ENCODE measurements at places on chromosomes 4 and X. TPM values are rescaled to one million over a fixed set of nuclear protein-coding genes. Genes with fewer than 3 reads are reported as not detected.

Gene MAGEA2
- total RNA-seq = not detected

Gene OFD1
- 135 TPM for total RNA-seq

Gene CT45A1
- total RNA-seq = not detected

Gene NLGN4X
- total RNA-seq = not detected

Gene PDGFRA
- total RNA-seq = not detected

Gene CYLC1
- not detected for total RNA-seq

Gene GABRG1
- total RNA-seq = not detected

Gene PIR
- not detected for total RNA-seq

Gene CXCL13
- not detected for total RNA-seq

Gene LIN54
- 19.2 TPM for total RNA-seq

Gene C4orf36
- 0.70 TPM for total RNA-seq

Gene ARMCX2
- total RNA-seq = 9.4 TPM

Gene SERTM2
- not detected for total RNA-seq

Gene SOX3
- total RNA-seq = not detected

Gene CT45A10
- not detected for total RNA-seq

- H3K27me3 ChIP-seq = no peaks in the 10 kb centered on the region
- no peaks in the 10 kb centered on the region for H3K36me3 ChIP-seq
- DNase-seq = no peak
- no peaks in the 10 kb centered on the region for H3K4me1 ChIP-seq
- no peak overlapping the region for H3K27ac ChIP-seq
- no peak overlapping the region for H3K4me3 ChIP-seq
Measured at GRCh38 chr4:85028910-85029309, 62.4 kb upstream of the WDFY3 start.

DNA sequence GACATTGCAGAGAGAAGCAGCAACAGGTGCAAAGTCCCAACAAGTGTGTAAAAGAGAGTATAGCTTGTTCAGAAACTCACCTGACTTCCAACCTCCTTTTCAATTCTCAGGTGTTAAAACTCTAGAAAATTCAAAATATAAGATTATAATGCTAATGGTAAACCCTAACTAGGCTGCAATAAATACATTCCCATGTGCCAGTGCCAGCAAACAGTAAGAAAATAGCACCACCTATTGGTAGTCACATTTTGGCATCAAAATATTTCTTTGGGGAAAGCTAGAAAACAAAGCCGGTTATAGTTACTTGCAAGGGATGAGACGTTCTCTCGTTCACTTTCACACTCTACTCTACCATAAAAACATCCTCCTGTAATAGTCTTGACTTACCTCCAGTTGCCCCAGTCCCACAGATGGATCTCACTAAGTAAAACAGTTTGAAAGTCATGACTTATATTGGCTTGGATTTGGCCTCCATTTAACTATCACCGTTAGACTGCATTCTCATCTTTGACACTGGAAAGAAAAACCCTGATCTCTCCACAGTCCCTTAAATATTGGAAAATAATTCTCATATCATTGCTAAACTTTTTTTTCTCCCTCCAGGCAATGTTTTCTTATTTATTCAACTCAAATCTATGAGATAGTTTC, 9.6 kb downstream of the BMP3 start:
- peak; percentile 41 for DNase-seq
- H3K4me1 ChIP-seq = no peaks in the 10 kb centered on the region
- no peaks in the 10 kb centered on the region for H3K36me3 ChIP-seq
- H3K27me3 ChIP-seq = no peaks in the 10 kb centered on the region

DNA sequence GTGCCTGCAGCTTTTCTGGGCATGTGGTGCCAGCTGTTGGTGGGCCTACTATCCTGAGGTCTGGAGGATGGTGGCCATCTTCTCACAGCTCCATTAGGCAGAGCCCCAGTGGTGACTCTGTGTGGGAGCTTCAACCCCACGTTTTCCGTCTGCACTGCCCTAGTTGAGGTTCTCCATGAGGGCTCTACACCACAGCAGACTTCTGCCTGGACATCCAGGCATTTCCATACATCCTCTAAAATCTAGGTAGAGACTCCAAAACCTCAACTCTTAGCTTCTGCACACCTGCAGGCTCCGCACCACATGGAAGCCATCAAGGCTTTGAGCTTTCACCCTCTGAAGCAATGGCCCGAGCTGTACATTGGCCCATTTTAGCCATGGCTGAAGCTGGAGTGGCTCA, 153.3 kb upstream of the PGRMC2 start:
- no peak overlapping the region for H3K27ac ChIP-seq
- H3K36me3 ChIP-seq = no peaks in the 10 kb centered on the region
- H3K27me3 ChIP-seq = no peaks in the 10 kb centered on the region
- H3K4me1 ChIP-seq = no peaks in the 10 kb centered on the region
- no peak overlapping the region for H3K4me3 ChIP-seq
- DNase-seq = no peak

GRCh38 chrX:78555401-78555980, 103.6 kb downstream of the RTL3 start:
- no peak overlapping the region for H3K27ac ChIP-seq
- peak; percentile 31 for DNase-seq
- no peaks in the 10 kb centered on the region for H3K36me3 ChIP-seq

DNA sequence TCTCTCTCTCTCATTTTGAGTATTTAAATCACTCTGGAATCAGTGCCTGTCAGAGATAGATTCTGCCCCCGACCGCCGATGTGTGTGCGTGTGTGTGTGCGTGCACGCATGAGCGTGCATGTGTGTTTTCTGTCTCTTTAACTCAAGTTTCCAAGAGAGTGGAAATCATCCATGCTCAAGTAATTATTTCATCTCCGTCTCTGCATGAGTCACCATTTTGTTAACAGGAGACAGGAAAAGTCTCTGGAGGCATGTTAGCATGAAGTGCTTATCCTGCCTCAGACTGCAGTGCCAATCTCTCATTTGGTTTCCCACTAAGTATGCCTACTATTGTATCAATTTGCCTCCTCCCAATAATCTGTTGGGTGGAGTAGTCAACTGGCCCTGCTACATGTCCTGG, 182.9 kb upstream of the NHS start:
- no peaks in the 10 kb centered on the region for H3K27me3 ChIP-seq
- H3K4me3 ChIP-seq = no peak overlapping the region
- no peaks in the 10 kb centered on the region for H3K36me3 ChIP-seq
- no peak for DNase-seq
- no peaks in the 10 kb centered on the region for H3K4me1 ChIP-seq
- H3K27ac ChIP-seq = no peak overlapping the region

- H3K4me3 ChIP-seq = no peak overlapping the region
- no peak overlapping the region for H3K27ac ChIP-seq
- no peak for DNase-seq
- no peaks in the 10 kb centered on the region for H3K36me3 ChIP-seq
Measured at GRCh38 chr4:172950990-172951389, 217.6 kb upstream of the GALNT7 start.

GRCh38 chrX:15564981-15565579, 35.7 kb downstream of the ACE2 start:
- H3K36me3 ChIP-seq = no peaks in the 10 kb centered on the region
- H3K4me3 ChIP-seq = no peak overlapping the region
- H3K27ac ChIP-seq = no peak overlapping the region

DNA sequence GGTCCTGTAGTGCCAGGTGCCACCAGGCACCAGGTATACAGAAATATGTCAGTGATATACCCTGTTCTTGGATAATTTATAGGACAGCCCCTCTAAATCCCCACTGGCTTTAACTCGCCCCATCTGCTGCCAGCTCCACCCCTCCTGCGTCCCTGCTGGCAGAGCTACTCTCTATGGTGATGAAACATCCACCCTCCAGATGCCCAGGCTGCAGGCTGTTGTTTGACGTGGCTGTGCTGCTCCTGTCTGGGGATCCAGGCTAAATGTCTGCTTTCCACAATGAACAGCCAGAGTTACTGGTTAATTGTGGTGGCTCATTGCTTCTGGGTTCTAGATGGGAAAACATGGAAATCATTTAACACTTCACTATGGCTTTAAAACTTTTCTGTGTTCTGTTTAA, 12.9 kb downstream of the NHSL2 start:
- no peak overlapping the region for H3K27ac ChIP-seq
- no peaks in the 10 kb centered on the region for H3K27me3 ChIP-seq
- no peak for DNase-seq
- H3K4me3 ChIP-seq = no peak overlapping the region
- H3K36me3 ChIP-seq = no peaks in the 10 kb centered on the region

- no peak for DNase-seq
- H3K4me1 ChIP-seq = no peaks in the 10 kb centered on the region
- H3K4me3 ChIP-seq = no peak overlapping the region
- no peak overlapping the region for H3K27ac ChIP-seq
- no peaks in the 10 kb centered on the region for H3K36me3 ChIP-seq
Measured at GRCh38 chrX:67607466-67607865, 63.6 kb downstream of the AR start.

GRCh38 chr4:181265370-181265769, 977.8 kb upstream of the TENM3 start:
- no peak overlapping the region for H3K4me3 ChIP-seq
- DNase-seq = no peak
- no peaks in the 10 kb centered on the region for H3K4me1 ChIP-seq
- H3K27ac ChIP-seq = no peak overlapping the region

GRCh38 chr4:163269166-163269565, 63.2 kb downstream of the NPY1R start:
- no peak overlapping the region for H3K27ac ChIP-seq
- H3K4me1 ChIP-seq = no peaks in the 10 kb centered on the region
- no peaks in the 10 kb centered on the region for H3K27me3 ChIP-seq
- H3K4me3 ChIP-seq = no peak overlapping the region

GRCh38 chr4:185222598-185222997, 13.2 kb downstream of the SNX25 start:
- H3K36me3 ChIP-seq = no peaks in the 10 kb centered on the region
- no peak overlapping the region for H3K27ac ChIP-seq

DNA sequence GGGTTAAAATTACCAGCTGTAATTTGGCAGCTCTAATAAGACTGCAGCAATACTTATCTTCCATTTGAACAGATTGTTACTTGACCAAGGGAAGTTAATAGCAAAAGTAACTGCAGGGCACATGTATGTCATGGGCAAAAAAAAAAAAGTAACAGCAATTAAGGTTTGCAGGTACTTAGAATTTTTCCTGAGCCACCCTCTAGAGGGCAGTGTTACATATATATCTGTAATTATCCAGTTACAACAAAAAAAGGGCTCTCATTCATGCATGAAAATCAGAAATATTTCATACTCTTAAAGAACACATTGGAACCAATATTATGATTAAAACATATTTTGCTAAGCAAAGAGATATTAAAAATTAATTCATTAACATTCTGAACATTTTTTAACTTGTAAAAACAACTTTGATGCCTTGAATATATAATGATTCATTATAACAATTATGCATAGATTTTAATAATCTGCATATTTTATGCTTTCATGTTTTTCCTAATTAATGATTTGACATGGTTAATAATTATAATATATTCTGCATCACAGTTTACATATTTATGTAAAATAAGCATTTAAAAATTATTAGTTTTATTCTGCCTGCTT, 25.1 kb downstream of the XIAP start:
- H3K4me3 ChIP-seq = no peak overlapping the region
- H3K27me3 ChIP-seq = no peaks in the 10 kb centered on the region
- peaks cover 6% of the 10 kb centered on the region for H3K36me3 ChIP-seq
- no peaks in the 10 kb centered on the region for H3K4me1 ChIP-seq

GRCh38 chrX:130772105-130772775, 130.8 kb downstream of the ENOX2 start:
- DNase-seq = no peak
- H3K27ac ChIP-seq = no peak overlapping the region
- no peaks in the 10 kb centered on the region for H3K4me1 ChIP-seq
- H3K36me3 ChIP-seq = no peaks in the 10 kb centered on the region

- H3K4me3 ChIP-seq = no peak overlapping the region
- H3K36me3 ChIP-seq = no peaks in the 10 kb centered on the region
- no peak overlapping the region for H3K27ac ChIP-seq
- DNase-seq = no peak
- no peaks in the 10 kb centered on the region for H3K4me1 ChIP-seq
- no peaks in the 10 kb centered on the region for H3K27me3 ChIP-seq
Measured at GRCh38 chr4:177128306-177128705, 181.4 kb upstream of the NEIL3 start.

DNA sequence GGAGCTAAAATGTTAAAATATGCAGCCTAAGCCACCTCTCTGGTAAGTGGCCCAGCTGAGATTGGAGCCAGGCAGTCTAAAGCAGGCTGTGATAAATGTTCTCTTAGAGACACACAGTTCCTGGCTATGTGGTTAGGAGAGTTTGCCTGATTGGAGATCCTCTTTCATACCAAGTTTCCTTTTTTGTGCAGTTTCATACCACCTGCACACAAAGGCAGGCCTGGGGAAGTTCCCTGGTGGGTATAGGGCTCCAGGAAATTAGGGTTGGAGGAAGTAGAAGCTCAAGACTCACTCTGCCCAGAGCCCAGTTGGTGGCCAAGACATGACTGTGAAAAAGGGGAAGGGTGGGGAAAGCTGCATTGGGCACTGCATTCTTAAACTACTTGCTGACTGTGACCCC, 16.9 kb downstream of the CYBB start:
- H3K4me3 ChIP-seq = no peak overlapping the region
- H3K27me3 ChIP-seq = no peaks in the 10 kb centered on the region
- H3K36me3 ChIP-seq = no peaks in the 10 kb centered on the region
- H3K4me1 ChIP-seq = peaks cover 14% of the 10 kb centered on the region
- no peak overlapping the region for H3K27ac ChIP-seq

GRCh38 chrX:109134777-109135176, 347.1 kb downstream of the GUCY2F start:
- no peak overlapping the region for H3K27ac ChIP-seq
- no peaks in the 10 kb centered on the region for H3K27me3 ChIP-seq
- no peaks in the 10 kb centered on the region for H3K4me1 ChIP-seq
- no peak overlapping the region for H3K4me3 ChIP-seq
- H3K36me3 ChIP-seq = no peaks in the 10 kb centered on the region

- peak; percentile 43 for DNase-seq
- H3K4me1 ChIP-seq = peaks cover 77% of the 10 kb centered on the region
- H3K4me3 ChIP-seq = peak overlapping the region; percentile 19
- H3K36me3 ChIP-seq = peaks cover 3% of the 10 kb centered on the region
- H3K27ac ChIP-seq = peak overlapping the region; percentile 27
- no peaks in the 10 kb centered on the region for H3K27me3 ChIP-seq
Measured at GRCh38 chr4:108160741-108161352, 7.9 kb downstream of the LEF1 start.

GRCh38 chr4:139300431-139301112, 733 bp upstream of the NAA15 start:
- H3K27ac ChIP-seq = peak overlapping the region; percentile 98
- peak overlapping the region; percentile 69 for H3K4me3 ChIP-seq
- peaks cover 4% of the 10 kb centered on the region for H3K36me3 ChIP-seq
- H3K27me3 ChIP-seq = no peaks in the 10 kb centered on the region
- H3K4me1 ChIP-seq = peaks cover 54% of the 10 kb centered on the region
- DNase-seq = peak; percentile 6

GRCh38 chr4:76388160-76388908, 32.6 kb downstream of the CCDC158 start:
- no peaks in the 10 kb centered on the region for H3K27me3 ChIP-seq
- H3K36me3 ChIP-seq = no peaks in the 10 kb centered on the region
- no peaks in the 10 kb centered on the region for H3K4me1 ChIP-seq
- DNase-seq = no peak
- H3K4me3 ChIP-seq = no peak overlapping the region

- no peak overlapping the region for H3K27ac ChIP-seq
- no peaks in the 10 kb centered on the region for H3K27me3 ChIP-seq
- H3K36me3 ChIP-seq = no peaks in the 10 kb centered on the region
- no peak for DNase-seq
Measured at GRCh38 chr4:124564121-124564520, 148.4 kb downstream of the ANKRD50 start.

Data from CD4-positive, alpha-beta memory T cell (primary cell).